Stimulated activated CD8-positive, alpha-beta memory T cell treated with anti-CD3 and anti-CD28 coated beads, Interleukin-4, amount 100 ng/mL, for 4 hours (primary cell): ENCODE measurements at places on chromosomes 4 and X.

DNA sequence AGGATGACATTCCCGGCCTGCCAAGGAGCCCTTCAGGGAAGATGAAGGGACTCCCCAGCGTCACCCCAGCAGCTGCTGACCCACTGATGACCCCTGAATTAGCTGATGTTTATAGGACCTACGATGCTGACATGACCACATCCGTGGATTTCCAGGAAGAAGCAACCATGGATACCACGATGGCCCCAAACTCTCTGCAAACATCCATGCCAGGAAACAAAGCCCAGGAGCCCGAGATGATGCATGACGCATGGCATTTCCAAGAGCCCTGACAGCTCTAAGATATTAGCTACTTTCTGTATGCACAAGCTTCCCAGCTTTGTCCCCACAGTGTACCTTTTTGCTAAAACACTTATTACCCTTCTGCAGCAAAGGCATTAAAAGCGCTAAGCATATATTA, 14.4 kb downstream of the AMBN start:
- DNase-seq, result no peak

- no peak for DNase-seq
Measured at GRCh38 chr4:87002682-87003043, 67.9 kb downstream of the AFF1 start.

- no peak for DNase-seq
Measured at GRCh38 chr4:185332575-185333464, 62.9 kb downstream of the LRP2BP start.

DNA sequence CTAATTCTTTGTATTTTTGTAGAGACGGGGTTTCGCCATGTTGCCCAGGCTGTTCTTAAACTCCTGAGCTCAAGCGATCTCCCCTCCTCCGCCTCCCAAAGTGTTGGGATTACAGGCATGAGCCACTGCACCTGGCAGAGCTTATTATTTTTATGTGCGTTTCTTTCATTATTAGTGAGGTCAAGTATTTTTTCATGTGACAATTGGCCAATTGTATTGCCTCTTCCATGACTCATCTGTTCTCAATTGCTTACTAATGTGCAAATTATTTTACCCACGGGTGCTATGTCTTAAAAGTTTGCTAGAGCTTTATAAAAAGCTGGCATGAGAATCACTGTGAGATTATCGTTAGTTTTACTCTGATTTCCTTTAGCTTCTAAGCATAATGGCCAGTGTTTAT, 13.0 kb upstream of the ARX start:
- no peak for DNase-seq

- no peak for DNase-seq
Measured at GRCh38 chr4:11189756-11190155, 238.9 kb downstream of the HS3ST1 start.

- no peak for DNase-seq
Measured at GRCh38 chr4:8015512-8015911, 75.9 kb upstream of the AFAP1 start.

- DNase-seq, result no peak
Measured at GRCh38 chr4:166538491-166539005, 665.5 kb downstream of the TLL1 start.

DNA sequence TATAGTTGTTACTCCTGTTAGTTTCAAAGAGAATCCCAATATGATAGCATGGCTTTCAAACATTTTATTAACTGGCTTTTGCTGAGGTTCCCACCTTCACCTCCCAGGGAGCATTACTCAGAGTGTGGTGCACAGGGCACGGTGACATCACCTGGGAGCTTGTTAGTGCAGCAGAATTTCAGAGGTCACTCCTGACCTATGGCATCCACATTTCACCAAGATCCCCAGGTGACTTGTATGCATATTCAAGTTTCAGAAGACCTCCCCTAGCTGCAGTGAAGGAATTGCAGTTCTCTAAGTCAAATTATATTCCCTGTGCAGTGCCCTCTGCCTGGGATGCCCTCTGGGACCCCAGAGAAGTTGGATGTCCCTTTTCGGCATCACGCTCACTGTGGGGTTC, 29.7 kb upstream of the LNX1 start:
- no peak for DNase-seq

DNA sequence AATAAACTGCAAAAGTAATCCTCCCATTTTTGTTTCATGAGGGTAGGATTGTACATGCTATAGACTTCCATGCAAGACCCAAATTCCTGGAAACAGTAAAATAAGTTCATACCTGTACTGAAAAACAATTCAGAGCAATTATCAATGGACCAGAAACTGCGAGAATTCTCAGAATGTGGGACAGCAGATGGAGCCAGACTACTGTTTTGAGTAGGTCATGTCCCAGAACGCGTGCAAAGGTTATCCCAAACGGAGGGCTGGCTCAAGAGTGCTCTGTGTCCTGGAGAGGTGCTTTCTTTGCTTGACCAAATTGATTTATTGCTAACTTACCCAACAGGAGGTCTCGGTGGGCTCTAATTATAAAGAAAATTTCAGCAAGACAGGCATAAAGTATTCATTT, 1.7 kb upstream of the MAGEH1 start:
- no peak for DNase-seq
